Mesenteric fat pad (tissue), 1 donor: ENCODE measurements at places on chromosomes 16 and 17.

DNA sequence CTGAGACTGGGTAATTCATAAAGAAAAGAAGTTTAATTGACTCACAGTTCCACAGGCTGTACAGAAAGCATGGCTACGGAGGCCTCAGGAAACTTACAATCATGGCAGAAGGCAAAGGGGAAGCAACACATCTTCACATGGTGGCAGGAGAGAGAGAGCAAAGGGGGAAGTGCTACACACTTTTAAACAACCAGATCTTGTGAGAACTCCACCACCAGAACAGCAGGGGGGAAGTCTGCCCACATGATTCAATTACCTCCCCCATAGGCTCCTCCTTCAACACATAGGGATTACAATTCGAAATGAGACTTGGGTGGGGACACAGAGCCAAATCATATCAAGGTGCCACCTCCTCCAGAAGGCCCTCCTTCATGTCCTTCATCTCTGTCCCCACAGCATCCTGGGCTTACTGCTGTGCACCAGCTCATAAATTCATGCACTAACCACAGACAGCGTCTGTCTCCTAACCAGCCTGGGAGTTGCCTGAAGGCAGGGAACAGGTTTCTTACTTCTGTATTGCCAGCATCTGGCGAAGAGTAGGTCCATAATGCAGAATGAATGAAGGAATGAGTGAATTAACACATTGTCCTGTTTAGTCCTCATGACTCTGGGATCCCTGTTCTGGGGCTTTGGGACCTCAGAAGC, 74.4 kb downstream of the WSB1 start:
- DNase-seq, result peak; percentile 18

- no peak for DNase-seq
Observed at GRCh38 chr17:31466096-31466760, 74.8 kb downstream of the RAB11FIP4 start.

GRCh38 chr17:29190592-29191207, 10.5 kb upstream of the MYO18A start:
- DNase-seq, result peak; percentile 16

DNA sequence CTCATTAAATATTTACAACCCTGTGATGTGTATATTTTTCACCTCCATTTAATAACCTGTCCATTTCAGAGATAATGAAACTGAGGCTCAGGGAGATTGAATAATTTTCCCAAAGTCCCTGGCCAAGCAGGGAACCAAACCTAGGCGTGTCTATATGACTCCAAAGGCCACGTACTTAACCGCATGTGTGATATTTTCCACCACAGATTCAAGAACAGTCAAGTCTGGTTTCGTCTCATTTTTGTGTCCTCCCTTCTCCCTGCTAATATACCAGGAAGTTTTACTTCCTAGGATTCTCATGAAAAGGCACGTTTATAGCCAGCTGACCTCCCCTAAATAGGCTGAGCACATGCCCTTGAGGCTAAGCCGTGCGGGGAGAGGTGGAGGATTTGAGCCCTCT, 15.3 kb downstream of the WFIKKN2 start:
- DNase-seq, result no peak

DNA sequence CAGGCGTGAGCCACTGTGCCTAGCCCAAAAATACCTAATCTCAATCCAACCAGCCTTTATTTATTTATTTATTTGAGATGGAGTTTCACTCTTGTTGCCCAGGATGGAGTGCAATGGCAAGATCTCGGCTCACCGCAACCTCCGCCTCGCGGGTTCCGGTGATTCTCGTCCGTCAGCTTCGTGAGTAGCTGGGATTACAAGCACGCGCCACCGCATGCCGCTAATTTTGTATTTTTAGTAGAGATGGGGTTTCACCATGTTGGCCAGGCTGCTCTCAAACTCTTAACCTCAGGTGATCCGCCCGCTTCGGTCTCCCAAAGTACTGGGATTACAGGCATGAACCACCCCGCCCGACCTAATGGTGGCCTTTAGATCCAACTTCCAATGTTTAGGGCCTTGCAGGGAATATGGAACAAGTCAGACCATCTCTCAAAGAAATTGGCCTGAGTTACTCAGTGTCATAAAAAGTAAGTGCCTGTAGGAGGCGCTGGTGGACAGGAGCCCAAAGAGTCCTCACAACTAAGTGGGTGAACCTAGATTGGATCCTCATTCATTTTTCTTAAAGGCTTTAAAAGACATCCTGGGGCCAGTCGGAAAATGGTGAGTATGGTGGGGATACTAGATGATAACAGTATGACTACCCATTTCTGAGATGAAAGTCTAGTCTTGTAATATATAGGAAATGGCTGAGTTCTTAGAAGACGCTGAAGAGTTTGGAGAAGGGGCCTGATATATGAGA, 4.6 kb downstream of the ZSCAN10 start:
- DNase-seq, result no peak

DNA sequence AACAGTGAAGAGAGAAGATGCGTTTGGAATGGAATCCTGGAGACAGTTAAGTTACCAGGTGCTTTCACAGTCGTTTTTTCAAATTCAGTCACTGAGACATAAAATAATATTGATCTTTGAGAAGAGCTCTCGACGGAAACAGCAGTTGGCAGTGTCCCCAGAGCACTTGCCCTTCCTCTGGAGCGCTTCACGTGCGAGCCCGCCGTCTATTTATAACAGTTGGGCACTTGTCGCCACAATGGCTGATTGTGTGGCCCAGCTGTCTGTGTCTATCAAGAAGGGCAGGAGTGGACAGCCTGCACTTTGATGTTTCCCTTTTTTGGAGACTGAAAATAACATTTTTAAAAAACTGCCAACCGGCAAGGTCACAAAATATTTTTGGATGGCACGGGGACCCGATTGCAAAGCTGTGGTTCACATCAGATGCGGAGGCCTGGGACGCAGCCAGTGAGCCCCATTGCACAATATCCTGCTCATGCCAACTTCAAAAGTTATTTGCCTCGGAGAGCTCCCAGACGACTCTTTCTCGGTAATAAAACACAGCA, 62.9 kb downstream of the ADCY9 start:
- DNase-seq, result no peak

DNA sequence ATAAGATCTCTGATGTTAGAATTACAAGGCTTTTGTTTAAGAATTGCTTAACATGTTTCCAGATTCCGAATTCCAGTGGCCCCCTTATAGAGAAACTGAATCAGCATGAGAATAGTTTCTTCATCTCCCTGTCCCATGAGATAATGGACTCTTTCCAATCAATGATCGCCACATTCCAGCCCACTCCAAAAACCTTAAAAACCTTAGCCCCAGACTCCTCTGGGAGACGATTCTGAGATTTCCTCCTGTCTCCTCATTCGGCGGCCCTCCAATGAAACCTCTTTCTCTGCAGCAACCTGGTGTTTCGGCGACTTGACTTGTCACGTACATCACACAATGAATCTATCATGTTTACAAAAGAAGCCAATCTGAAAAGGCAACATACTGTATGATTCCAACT, 197.1 kb upstream of the PSMD7 start:
- no peak for DNase-seq

DNA sequence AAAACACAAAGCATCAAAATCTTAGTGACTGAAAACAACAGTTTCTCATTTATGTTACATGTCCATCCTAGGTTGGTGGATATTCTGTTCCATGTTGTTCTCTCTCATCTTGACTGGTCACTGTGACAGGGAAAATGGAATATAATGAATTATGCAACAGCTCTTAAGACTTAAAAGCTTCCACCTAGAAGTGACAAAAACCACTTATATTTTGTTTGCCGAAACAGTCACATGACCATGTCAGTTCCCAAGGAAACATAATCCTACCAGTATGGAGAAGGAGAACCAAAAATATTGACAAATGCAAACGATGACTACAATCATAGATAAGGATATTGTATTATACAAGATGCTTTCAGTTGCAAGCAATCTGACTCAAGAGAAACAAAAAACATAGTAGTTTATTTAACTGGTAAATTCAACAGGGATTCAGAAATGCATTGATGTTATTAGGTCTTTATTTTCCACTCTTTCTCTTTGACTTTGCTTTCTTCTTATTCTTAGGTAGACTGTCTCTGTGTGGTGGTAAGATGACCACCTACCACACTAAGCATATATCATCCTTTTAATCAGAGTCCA, 103.8 kb downstream of the SSH2 start:
- no peak for DNase-seq

DNA sequence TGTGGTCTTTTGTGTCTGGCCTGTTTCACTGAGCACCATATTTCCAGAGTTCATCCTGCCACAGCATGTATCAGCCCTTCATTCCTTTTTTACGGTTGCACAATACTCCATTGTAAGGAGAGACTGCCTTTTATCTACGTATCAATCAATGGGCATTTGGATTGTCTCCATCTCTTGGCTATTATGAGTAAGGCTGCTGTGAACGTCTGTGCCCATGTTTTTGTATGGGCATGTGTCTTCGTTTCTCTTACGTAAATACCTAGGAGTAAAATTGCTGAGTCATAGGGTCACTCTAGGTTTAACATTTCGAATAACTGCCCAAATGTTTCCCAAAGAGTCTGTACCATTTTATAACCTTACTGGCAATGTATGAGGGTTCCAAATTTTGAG, 202.8 kb upstream of the FOXF1 start:
- no peak for DNase-seq

- DNase-seq, result no peak
Observed at GRCh38 chr17:79324194-79324593, 249.6 kb downstream of the ENGASE start.

DNA sequence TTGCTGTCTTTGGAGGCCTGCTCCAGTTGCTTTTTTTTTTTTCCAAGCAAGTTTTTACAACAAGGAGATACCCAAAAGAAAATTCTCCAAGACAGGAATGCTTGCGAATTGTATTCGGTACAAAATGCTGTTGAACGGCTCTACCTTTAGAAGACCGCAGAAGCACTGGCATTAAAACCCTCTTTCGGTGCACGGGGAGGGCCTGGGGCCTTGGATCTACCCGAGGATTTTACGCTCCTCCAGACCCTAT, 1.3 kb upstream of the HELZ start:
- DNase-seq, result no peak

DNA sequence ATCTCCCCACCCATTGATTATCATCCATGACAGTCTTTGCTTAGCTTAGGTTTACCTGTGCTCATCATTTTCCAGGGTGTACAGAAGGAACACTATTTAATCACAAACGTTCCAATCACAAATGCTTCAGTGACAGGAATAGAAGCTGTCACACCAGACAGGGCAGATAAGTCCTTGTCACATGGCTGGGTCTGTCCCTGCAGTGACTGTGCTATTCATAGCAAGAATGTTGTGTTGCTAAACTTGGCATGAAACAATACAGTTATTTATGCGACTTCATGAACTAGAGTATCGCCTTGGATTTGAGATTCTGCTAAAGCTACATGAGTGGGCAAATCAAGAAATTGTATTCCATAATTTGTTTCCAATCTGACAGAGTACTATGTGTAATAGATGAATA, 108.4 kb downstream of the CDH13 start:
- DNase-seq, result no peak

DNA sequence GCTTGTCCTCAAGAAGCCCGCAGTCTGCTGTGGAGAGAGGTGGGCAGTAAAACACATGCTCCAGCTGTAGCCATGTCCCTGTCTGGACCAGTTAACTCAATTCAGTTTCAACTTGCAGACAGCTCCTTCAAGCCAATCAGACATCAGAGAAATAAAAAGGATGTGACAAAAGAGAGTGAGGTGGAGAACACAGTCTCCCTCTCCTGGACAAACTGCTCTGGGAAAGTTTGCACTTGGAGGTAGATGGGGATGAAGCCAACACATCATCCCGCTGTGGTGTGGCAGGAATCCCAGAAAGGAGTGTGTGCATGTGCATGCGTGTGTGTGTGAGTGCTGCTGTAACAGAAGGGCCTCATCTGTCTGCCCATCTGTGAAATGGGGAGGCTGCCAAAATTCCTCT, 358.6 kb upstream of the ASIC2 start:
- DNase-seq, result no peak

GRCh38 chr16:17564856-17565255, 94.1 kb upstream of the XYLT1 start:
- DNase-seq, result no peak

- DNase-seq, result no peak
Observed at GRCh38 chr16:58574895-58575294, 54.7 kb downstream of the CNOT1 start.

GRCh38 chr16:78271981-78272380, 172.5 kb downstream of the WWOX start:
- DNase-seq, result no peak

DNA sequence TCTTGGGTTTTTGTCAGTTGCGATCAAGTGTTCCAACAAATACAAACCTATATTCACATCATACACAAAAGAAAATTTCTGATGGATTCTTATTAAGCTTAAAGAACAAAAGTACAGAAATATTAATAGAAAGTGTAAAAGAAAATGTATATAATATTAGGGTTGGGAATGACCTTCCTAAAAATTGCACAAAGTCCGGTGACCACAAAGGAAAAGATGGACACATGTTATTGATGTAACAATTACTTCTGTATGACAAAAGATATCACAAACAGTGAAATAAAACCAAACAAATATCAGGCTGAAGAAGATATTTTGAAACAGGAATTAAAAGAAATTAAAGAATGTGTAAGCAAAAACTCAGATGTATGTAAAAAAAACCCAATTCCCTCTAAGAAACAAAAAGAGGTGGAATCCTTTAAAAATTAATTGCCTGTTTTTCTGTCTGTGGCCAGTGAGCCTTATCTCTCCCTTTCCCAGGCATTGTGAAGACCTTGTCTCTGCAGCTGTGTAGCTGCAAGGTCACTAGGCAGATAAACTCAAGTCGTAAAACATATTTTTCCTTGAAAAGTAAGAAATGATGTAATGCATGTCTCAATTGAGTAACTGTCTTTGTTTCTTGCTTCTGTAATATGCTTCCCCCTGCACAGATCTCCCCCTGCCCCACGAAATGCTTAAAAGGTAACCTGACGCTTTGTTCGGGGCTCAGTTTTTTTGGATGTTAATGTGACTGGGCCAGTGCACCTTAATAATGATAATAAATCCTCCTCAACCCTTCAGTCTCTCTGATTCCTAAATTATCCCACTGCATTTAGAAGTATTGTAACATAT, 2.8 kb downstream of the ST6GALNAC1 start:
- DNase-seq, result no peak

DNA sequence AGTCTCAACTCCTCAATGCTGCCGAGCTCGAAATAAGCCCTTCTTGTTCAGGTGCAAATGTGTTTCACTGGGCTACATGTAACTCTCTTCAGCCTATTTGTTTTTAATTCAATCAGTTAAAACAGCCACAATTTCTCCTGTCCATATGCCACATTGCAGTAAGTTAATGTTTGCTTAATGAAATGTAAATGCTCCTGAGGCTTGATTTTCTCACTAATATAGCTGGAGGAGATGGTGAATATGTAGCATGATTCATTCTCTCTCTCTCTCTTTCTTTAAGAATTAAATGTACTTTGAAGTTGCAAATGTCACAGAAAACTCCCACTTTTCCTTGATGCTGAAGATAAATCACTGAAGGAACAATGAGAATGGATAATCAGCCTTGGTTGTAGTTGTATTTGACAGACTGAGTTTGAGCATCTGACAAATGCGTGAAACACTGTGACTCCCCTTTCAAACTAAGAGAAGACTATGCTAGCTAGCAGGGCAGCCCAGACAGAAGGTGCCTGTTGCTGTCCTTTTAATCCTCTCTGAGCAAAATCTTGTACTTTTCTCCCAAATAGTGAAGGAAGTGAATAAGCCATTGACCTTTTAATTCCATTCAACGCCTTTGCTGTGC, 161.8 kb downstream of the ANKFN1 start:
- no peak for DNase-seq
